ENCODE measurements at places on chromosomes 3 and 15. TPM values are rescaled to one million over a fixed set of nuclear protein-coding genes. Genes with fewer than 3 reads are reported as not detected.
A peak's percentile ranks its signal among the peaks of the same experiment; 100 is the strongest.

GRCh38 chr3:127419182-127419581 is 131.3 kb upstream of the PRR20G start:
- no peak for DNase-seq

GRCh38 chr3:129470861-129471260 is 30.8 kb downstream of the IFT122 start:
- DNase-seq: no peak

- no peak for DNase-seq
Observed at GRCh38 chr3:31167666-31168065, 273.2 kb upstream of the GADL1 start.

DNA sequence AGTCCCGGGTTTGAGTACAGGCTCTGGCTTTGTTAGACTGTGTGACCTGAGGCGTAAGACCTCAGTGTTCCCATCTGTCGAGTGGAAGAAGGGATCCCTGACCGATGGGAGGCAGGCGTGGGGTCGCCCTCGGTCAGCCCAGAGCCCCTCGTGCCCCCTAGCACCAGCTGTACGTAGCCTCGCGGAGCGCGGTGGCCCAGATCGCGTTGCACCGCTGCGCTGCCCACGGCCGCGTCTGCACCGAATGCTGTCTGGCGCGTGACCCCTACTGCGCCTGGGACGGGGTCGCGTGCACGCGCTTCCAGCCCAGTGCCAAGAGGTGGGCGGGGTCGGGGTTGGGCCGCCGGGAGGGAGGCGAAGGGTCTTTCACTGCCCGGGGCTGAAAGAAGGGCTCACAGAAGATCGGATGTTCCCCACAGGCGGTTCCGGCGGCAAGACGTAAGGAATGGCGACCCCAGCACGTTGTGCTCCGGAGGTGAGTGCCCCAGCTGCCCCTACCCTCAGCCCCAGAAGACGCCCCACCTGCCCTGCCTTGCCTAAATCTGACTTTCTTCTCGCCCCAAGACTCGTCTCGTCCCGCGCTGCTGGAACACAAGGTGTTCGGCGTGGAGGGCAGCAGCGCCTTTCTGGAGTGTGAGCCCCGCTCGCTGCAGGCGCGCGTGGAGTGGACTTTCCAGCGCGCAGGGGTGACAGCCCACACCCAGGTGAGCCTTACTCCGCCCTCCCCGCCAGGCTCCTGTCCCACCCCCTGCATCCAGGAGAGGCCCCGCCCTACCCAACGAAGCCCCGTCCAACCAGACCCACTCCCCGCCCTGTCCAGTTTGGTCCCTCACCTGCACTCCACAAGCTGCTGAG is 3.5 kb upstream of the LSMEM2 start:
- no peak for DNase-seq

- no peak for DNase-seq
Observed at GRCh38 chr3:23836536-23837230, 30.9 kb downstream of the UBE2E1 start.

GRCh38 chr3:38500688-38501417 is 4.7 kb downstream of the EXOG start:
- DNase-seq: no peak

DNA sequence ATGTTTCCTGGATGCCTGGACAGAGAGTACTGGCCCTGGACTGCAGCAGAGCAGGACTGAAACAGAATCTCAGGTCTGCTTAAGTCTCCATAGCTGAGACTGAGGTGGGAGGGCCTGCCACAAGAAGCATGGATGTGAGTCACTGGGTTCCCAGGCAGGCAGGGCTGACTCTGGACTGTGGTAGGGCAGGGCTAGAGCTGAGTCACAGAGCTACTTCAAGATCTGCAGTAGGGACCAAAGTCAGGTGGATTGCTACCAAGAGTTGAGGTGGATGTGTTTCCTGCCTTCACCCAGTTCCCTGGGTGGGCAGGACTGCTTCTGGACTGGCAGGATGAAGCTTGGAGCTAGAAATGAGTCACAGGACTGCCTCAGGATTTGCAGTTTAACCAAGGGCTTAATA is 282.9 kb downstream of the AGBL1 start:
- DNase-seq: no peak

SERPINI2 gene
- total RNA-seq: not detected

CA12 gene
- total RNA-seq: 0.74 TPM

DNA sequence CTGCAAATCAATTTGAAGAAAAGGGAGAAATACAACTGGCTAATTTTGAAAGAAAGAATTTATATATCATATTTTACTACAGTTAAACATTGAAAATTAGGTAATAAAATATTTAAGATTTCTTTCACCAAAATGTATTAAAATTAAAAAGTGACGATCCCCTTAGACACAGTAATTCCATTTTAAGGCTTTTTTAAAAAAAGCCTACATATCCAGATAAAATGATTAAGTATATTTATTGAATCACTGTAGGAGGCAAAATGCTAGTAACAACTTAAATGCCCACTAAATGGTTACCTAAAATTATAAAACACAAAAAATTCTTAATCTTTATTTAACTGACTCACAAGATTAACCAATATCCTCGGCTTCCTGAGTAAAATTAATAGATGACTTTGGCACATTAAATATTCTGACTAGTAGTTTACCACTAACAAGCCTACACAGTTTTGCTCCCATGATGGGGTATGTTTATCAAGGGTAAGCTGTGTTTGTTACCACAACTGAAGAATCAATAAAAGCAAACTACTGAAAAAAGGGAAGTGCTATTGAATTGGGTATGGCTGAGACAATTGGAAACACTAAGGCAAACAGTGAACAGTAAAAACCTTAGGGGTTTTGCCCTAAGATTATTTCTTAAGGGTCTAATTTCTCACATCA is 28.4 kb downstream of the ANKRD28 start:
- no peak for DNase-seq

GRCh38 chr3:111418391-111418790 is 123.6 kb upstream of the CD96 start:
- no peak for DNase-seq

DNA sequence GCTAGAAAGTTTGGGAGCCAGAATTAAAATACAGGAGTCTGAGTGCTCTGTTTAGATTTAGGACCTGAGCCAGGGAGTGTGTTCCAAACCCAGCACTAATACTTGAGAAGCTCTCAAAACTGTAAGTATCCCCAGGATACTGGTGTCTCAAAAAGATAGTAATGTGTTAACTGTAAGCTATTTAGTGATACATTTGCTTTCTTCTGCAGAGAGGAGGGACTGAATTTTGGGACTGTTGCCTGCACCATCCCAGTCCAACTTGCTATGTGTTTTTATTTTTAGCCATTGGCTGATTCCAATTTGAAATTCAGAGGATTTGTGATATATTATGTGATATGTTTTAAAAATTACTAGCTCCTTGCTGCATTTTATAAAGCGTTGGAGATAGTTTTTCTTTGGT is 31.5 kb downstream of the UBE2E1 start:
- DNase-seq: no peak

- DNase-seq: peak; percentile 34
Observed at GRCh38 chr3:15099364-15100098, 583 bp upstream of the RBSN start.

DNA sequence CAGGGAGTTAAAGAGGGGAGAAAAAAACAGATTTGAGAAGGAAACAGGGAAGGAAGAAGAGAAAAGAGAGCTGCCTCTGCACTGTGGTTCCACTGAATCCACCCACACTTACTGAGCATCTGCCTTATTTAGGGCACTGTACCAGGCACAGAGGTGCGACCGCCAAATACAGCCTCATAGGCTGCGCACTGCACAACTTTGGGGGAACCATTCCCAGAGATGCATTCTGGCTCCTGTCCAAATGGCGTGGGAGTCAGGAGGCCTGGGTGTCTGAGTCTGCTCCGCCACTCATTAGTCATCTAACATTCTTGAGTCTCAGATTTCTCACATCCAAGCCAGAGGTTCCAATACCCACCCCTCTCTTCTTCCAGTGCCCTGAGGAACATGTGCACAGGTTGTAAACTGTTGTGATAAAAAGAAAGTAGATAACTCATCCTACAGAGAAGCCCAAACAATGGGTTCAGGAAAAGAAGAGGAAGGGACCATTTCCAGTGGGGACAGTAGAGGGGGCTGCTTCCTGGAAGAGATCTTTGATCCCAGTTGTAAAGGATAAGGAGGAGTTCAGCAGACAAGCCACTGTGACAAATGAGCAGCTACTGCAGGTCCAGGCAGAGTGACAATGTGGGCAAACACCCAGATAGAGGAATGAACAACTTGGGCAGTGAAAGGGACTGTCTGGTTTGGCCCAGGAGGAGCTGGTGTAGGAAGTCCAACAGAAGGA is 254.6 kb downstream of the UACA start:
- DNase-seq: no peak

DNA sequence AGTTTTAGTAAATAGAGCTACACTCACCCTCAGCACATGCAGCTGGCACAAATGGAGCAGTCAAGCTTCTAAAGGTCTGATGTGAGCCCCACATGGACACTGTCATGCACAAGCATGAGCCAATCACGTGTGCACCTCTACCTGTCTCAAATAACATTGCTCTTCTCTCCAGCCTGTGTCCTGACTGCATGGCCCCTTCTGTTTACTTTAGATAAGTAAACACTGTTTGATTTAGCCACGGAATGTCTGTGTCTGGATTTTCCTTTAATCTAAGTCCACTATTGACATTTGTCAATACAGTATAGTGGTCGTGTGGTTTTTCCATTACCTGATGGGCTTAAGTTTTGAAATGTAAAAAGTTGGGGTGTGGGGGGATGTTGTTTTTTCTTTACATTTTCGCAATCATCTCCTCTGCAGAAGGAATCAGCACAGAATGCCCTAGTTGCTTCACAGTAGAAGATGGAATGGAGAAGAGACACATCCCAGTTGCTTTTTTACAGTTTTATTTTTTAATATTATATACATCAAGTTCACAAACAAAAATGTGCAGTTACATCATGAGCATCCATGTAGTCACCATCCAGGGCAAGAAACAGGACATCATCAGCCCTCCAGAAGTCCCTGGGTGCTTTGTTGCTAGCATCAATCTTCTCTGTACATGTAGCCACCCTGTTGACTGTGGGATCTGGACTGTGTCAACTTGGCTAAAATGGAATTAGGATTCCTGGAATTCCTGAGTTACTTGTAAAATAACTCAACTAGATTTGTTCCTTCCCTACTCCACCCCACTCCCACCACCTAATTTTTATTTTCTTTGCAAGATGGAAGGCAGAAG is 146.1 kb downstream of the UACA start:
- DNase-seq: no peak

GRCh38 chr15:26132811-26133210 is 269.7 kb upstream of the ATP10A start:
- DNase-seq: no peak
